Activated CD4-positive, alpha-beta memory T cell treated with anti-CD3 and anti-CD28 coated beads for 36 hours (primary cell): ENCODE measurements at places on chromosomes 6 and 20. TPM values are rescaled to one million over a fixed set of nuclear protein-coding genes. Genes with fewer than 3 reads are reported as not detected.

PI16 gene
- total RNA-seq: 1.1 TPM

RBM24 gene
- total RNA-seq: not detected

GRCh38 chr6:47630587-47630986 lies 67.8 kb upstream of the ADGRF4 start:
- no peak for DNase-seq

GRCh38 chr6:141321493-141322347 lies 811.0 kb upstream of the GJE1 start:
- DNase-seq: no peak

- no peak for DNase-seq
Observed at GRCh38 chr6:110778333-110778732, 36.9 kb downstream of the CDK19 start.

DNA sequence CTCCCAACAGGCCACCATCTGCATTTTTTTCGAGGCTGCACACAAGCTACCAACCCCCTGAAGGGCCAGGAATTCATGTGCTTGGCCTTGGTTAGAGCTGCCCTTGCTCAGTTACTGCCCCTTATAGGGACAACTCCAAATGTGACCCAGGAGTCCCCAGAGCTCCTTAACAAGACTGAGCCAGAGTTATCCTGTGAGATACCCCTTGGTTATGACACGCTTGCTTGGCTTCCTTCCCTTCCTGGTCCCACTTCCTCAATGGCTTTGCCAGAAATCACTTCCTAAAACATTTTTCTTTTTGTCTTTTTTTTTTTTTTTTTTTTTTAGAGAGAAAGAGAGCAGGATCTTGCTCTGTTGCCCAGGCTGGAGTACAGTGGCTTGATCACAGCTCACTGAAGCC lies 8.9 kb downstream of the TREM1 start:
- DNase-seq: no peak

DNA sequence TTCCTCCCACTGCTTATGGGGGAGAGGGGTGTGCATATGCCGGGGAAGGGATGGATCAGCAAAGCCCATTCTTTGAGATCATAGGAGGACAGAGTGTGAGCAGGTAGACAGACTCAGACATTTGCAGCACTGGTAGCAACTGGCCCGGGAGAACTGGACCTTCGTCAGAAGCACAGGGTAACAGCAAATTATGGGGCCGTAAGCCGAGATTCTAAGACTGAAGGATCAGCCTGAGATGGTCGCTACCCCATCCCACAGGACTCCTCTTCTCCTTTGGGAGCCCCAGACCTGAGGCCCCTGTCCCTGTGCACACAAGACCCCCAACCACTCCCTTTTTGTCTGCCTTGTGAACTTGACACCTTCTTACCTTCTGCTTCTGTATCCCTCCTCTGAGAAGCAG lies 106.5 kb downstream of the TOX2 start:
- DNase-seq: no peak

- peak; percentile 57 for DNase-seq
Observed at GRCh38 chr6:147204060-147204785, at the start of gene STXBP5. STXBP5 (plus strand) TSS chr6:147204417; CDS start chr6:147204533, 116 bp downstream.

- no peak for DNase-seq
Observed at GRCh38 chr20:53941680-53942471, 128.5 kb downstream of the BCAS1 start.

- DNase-seq: peak; percentile 55
Observed at GRCh38 chr20:44780226-44780625, 30.1 kb downstream of the RIMS4 start.
